ENCODE measurements at places on chromosomes 3 and 15.
A peak's percentile ranks its signal among the peaks of the same experiment; 100 is the strongest.

DNA sequence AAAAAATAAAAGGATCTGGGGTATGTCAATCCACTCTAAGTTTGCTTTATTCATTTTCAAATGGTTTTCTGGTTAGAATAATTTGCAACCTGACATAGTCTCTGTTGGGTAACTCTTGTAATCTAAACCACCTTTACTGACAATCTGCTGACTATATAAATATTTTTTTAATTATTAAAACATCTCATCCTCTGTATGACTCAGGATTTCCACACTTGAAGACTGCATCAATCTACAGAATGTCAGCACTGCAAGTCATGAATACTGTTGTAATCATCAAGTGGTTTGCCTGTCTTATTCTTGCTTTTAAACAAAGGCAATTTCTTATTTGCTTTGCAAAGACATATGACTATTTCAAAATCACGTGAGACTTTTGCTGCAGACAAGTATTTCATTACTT, 42.1 kb downstream of the VGLL3 start:
- DNase-seq = no peak

DNA sequence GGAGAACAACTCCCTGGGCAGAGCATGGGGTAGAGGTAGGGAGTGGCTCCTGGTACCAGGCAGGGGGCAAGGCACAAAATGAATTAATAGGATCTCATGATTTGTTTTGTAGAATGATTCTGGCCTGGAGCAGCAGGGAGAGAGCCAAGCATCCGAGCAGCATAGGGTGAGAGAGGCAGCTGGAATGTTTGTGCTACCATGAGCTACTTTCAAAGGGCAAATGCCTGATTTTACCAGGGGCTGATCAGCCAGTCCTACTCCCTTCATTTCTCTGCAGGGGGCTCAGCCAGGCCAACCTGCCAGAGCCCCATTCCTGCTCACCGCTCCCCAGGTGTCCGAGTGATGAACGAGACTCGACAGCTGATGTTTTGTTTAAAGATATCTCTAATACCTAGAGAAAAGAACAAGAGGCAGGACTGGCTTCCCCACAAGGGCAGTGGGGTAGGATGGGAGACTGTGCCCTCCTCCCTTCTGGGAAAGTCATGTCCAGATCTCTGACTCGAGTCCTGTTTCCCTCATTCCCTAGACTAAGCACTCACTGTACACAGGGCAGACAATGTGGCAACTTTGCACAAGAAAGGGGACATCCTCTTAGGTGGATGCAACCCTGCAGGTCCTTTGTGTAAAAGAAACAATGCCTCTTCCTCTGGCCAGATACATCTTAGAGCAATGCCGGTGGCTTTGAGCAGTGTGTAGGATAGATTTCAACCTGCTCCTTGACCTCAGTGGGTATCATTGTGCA, 12.9 kb downstream of the DUOX2 start:
- no peak for DNase-seq

- DNase-seq = peak; percentile 94
Measured at GRCh38 chr15:66862940-66863335, 160.9 kb downstream of the SMAD6 start.

- DNase-seq = no peak
Measured at GRCh38 chr3:15198686-15199085, 7.4 kb upstream of the CAPN7 start.

DNA sequence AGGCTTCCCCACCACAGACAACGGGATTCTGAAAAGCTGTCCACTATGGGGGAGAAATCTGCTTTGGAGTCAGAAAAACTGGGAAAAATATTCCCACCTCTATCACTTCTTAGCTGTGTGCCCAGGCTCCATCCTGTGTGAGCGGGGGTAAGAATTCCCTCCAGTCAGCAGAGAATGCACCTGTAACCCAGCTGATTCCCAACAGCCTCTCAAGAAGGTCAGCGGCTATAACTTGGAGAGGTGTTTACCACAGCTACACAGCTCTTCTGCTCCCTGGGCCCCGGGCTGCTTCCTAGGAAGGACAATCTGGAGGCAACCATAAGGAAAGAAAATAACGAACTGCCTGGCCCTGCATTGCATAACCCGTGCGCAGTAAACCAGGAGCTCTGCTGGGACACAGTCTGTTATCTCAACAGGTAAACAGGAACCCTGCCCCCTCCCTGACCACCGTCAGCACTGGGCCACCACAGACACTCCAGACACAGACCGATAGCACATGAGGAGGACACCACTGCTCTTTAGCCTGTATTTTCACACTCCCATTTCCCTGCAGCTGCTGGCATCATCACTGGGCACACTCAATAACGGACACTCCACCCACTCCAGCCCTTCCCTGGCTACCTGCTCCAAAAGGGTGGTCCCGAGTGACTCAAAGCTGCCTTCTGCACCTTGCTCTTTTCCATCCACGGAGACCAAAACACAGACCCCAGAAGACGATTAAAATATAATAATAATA, 2.1 kb downstream of the RAB43 start:
- no peak for DNase-seq

DNA sequence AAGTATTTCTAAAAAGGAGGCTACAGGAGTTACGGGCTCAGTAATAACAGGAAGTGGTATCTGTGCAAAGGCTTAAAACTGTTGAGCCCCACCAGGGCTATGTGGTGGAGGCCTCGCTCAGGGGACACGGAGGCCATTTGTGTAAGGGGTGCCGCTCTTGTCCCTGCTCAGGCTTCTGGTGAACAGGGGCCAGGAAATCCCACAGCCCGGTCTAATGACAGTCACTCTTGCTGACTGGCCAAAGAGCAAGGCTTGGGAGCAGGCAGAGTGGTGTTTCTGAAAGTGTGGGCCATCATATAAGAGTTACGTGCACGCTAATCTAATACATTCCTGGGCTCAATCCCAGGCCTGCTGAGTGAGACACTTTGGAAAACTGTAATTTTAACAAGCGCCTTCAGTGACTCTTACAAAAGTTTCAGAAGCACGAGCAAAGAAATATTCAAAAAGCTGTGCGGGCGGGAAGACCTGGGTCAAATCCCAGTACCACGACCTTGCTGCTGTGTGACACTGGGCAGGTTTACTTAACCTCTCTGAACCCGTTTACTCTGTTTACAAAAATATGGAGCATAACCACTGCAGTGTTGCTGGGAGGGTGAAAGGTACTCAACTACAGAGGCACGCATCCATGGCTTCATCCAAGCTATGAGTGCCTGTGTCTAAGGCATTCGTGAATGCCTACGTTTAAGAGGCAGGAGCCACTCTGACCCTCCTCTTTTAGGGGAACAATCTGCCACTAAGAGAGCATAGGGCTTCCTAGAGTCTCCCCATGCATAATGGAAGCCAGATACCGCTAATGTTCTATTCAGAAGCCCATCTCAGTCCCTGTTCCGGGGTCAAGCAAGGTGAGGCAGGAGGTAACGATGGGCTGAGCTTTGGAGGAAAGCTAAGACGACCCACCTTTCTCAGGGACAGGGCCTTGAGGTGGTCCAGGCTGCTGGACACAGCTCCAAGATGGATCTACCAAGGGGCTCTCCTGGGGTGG, 2.0 kb downstream of the ATP10A start:
- no peak for DNase-seq

DNA sequence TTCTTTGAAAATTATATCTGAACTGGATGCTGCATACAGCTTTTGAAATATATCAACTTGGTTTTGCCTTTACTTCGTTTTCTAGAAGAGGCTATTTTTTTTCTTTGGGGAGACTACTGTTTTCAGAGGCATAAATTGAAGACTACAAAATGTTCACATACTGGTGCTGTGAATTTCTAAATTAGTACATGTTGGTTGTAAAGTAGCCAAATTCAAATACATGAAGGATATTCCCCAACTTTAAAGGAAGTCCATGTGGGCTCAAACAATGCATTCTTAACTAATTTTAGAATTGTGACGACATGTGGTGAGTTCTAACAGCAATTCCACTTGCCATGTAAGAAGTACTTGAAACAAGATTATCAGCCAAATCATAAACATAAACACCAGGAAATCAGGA, 295.7 kb downstream of the TUSC7 start:
- no peak for DNase-seq

GRCh38 chr3:59442046-59442445, 392.2 kb upstream of the CFAP20DC start:
- DNase-seq = no peak

DNA sequence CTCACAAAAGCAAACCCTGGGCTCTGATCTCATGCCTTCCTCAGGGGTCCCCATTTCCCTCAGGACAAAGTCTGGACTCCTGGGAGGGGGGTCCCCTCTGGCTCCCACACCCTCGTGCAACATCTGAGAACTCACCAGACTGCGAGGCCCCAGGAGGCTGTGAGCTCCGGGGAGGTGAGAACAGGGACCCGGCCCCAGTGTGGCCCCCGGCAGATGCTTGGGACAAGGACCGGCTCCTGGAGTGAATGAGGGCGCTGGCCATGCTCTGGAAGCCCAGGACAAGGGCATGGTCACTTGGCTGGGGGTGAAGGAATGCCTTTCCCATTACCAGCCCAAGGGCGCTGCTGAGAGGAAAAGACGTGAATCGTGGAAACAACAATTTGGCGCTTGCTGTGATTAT, 48.0 kb downstream of the LINGO1 start:
- DNase-seq = no peak

DNA sequence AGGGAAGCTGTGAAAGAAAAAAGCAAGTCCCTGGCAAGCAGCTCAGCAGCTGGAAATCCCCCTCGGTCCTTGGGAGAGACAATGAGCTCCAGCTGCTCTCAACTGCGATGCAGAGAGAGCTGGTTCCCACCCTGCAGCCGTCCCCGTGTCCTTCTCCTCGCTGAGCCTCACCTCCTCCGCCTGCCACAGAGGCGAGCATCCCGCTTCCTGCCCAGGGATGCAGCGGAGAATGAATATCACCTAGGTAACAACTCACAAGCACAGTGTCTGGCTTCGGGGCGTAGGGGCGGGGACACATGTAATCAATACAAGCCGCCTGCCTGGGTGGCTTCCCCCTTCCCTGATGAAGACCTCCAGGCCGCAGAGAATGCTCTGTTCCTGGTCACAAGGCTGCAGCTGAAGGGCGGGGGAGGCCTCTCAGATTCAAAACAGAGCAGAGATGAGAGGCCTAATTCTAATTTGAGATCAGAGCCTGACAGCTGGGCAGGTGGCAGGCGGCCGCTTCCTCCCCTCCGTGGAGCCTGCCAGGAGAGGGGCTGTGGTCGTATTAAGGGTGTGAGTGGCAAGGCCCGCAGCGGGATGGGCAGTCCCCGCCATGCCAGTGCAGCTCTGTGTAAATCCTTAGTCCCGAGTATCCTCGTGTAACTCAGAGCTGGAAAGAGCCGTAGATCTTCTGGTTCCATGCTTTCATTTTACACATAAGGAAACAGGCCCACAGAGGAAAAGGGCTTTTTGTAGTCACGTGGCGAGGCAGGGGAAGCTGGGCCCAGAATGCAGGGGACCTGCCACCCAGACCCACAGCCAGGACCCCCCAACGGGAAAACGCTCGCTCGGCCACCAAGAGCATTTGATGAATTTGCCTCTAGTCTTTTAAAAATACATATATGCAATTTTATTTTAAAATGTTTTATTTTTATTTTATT, 24.3 kb downstream of the ZDHHC19 start:
- DNase-seq = no peak

DNA sequence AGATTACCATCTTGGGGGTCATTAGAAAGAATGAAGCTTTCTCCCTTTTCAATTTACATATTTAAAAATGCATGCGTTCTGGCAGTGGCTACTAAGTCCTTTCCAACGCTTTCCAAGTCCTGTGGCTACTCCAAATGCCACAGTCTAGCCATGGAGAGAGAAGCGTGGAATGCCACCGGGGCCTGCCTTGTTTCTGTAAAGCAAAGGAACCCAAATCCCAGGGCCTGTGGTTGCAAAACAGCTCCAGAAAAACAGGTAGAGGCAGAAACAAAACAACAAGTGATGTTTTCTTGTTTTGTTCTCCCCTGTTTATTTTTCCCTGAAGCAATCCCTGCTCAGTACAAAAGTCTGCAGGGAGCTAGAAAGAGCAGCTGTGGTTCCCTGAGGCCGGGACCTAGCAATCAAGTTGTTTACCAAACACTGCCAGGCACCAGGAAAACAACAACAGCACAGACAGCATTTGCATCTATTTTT, 85.5 kb downstream of the FOXP1 start:
- no peak for DNase-seq

GRCh38 chr15:65409036-65409631, 13.6 kb downstream of the IGDCC4 start:
- peak; percentile 65 for DNase-seq

- DNase-seq = no peak
Measured at GRCh38 chr15:89349206-89349558, 14.6 kb upstream of the POLG start.

DNA sequence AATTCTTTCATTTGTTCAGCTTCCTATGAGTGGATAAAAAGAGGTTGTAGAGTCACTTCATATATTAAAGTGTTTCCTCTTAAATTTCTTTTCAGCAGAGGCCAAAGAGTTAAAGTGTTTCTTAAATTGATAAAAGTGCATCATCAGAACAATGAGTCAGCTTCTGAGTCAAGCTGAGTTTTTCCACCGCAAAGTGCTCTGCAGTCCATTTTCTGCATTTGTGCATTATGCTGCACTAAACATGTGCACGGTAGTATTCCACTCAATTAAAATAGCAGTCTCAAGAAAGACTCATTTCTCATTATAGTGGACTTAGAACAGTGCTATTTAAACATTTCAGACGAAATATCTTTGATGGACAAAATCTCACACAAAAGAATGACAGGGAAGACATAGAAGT, 152.0 kb downstream of the ZBBX start:
- no peak for DNase-seq

GRCh38 chr3:186264608-186265400, 97.2 kb downstream of the DGKG start:
- DNase-seq = no peak

DNA sequence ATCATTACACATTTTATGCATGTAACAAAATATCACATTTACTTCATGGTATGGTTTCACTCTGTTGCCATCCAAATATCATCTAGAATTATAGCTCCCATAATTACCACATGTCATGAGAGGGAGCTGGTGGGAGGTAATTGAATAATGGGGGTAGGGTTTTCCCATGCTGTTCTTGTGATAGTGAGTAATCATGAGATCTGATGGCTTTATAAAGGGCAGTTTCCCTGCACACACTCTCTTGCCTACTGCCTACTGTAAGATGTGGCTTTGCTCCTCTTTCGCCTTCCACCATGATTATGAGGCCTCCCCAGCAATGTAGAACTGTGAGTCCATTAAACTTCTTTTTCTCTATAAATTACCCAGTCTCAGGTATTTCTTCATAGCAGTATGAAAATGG, 123.4 kb downstream of the SATB1 start:
- DNase-seq = no peak

DNA sequence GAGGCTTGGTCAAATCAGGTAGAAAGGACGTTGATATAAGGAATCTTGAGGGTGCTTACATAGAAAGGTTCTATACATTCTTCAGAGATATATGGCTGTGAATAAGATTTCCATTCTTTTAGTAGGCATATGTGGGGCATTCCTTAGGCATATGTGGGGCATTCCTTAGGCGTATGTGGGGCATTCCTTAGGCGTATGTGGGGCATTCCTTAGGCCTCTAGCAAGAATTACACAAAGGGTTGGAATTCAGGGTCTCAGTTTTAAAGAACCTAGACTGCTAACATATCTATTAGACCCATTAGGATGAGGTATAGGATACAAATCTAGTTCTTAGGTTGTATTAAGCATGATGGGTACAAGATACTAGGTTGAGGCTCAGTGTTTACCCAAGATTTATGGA, 607.8 kb downstream of the SI start:
- DNase-seq = peak; percentile 62
